ENCODE measurements at places on chromosomes 1 and 21.

DNA sequence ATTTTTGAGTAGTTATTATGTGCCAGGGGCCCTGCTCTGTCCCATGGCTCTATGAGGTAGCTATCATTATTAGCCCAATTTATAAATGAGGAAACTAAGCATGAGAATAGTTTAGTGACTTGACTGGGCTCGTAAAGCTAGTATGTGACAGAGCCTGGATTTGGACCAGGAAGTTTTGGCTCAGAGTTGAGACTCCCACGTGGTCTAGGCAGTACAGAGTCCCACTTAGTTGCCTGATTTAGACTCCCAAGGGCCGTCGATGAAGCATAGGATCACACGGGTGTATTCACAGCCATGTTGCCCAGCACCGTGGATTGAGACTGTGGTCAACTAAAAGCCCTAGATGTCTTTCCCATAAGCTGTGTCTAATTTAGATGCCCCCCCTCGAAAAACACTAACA, 81.7 kb downstream of the DDX20 start:
- no peak for DNase-seq

DNA sequence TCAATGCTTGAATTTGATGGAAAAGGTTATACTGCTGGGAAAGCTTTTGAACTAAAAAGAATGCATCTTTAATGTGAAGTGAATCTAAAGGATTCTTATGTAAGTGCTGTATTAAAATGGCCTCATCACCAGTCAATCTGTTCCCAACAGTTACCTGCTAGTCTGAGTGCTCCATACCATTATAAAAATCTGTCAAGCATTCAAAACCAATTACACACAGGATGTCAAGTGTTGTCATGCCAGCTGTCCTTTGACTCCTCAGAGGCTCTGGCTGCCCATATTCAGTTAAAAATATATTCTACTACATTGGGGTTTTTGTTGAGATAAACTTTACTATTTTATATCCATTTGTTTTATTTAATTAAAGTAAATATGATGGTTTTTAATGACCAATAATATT, 1587.7 kb downstream of the AMY1C start:
- DNase-seq: no peak

GRCh38 chr1:41169066-41169798, 72.9 kb downstream of the SCMH1 start:
- no peak for DNase-seq

DNA sequence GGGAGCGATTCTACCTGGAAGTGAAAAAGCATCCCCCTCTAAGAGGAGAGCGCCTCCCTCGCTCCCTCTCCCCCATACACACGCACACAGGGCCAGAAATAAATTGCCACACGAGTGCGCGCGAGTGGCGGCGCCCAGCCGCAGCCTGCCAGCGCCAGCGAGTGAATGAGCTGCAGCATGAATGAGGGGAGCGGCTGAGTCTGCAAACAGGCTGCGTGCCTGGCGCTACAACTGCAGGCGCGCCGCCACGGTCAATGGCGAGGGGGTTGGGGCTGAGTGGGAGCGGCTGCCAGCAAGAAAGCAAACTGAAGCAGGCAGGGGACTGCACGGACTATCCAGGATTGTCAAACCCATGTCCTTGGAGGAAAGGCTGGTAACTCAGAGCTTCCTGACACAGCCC, 2.2 kb downstream of the CAMK1G start:
- no peak for DNase-seq

DNA sequence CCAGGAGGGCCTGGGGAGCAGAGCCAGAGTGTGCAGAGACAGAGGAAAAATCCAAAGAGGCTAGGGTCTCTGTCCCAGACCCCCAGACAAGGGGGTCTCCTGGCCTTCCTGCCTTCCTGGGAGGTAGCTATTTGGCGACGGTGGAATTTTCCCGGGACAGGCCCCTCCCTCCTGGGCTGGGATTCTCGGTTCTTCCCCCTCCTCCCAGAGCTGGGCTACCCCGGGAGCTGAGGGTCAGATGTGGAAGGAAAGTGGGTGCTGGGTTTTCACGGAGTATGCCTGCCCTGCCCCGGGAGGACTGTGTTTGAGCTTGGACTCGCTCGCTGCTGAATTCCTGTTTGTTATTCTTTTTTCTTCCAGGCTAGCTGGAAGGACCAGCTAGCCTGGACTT, 759 bp downstream of the AMPD2 start:
- no peak for DNase-seq

DNA sequence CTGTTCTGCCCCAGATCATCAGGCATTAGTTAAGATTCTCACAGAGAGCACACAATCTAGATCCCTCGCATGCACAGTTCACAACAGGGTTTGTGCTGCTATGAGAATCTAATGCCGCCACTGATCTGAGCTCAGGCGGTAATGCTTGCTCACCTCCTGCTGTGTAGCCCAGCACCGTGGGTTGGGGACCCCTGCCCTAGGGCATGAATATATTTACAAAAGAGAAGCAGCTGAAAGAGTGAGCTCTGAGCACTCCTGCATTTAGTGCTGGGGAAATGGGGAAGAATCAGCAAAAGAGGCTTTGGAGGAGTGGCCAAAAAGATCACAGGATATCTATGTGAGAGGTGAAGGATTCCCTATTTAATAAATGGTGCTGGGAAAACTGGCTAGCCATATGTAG, 5.6 kb downstream of the CFAP57 start:
- no peak for DNase-seq

DNA sequence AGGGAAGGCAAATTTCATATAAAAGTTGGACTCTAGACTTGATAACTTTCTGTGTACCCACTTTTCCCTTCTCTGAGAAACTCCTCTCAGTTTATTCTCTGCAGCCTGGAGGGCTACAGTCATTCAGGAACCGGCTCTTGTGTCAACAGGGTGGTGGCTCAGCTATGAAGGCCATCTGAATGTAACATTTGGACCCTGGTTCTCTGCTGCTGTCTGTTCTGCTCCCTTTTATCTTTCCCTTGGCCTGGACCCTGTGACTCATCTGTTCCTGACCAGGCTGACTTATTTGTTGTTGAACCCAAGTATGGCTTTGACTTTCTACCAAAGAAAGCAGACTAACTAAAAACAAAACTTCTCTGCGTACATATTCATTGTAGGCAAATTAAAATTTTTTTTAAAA, 75.4 kb downstream of the CENPF start:
- no peak for DNase-seq

Measured in activated CD4-positive, alpha-beta T cell treated with anti-CD3 and anti-CD28 coated beads, Interleukin-2, amount 10 ng/mL, durations not matched to agents 7 days and 5 days (primary cell).